Activated T-helper 1 cell treated with Interleukin-2 at 50 U/mL for 16 hours (primary cell): ENCODE measurements at places on chromosomes 12 and 14.

DNA sequence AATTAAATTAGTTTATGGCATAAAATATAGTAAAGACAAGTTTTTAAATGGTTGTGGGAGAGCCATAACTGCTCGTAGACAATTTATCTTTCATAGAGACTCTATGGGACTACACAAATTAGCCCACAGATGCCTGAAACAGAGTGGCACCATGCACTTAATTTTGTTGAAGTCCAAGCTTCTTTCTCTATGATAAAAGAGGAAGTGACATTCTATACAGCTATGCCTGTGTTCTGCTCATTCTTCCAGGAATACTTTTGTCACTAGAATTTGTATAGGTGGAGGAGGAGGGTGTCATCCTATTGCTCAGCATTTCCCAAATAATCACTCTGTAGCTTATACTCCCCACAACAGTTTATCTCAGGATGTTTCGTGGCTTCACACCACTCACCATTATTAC, 43.7 kb upstream of the KICS2 start:
- DNase-seq, result no peak

GRCh38 chr12:401235-402028, at the start of gene CCDC77:
CCDC77 (plus strand) TSS chr12:401644; CDS start chr12:409384, 7,740 bp downstream.
- DNase-seq, result peak; percentile 87

DNA sequence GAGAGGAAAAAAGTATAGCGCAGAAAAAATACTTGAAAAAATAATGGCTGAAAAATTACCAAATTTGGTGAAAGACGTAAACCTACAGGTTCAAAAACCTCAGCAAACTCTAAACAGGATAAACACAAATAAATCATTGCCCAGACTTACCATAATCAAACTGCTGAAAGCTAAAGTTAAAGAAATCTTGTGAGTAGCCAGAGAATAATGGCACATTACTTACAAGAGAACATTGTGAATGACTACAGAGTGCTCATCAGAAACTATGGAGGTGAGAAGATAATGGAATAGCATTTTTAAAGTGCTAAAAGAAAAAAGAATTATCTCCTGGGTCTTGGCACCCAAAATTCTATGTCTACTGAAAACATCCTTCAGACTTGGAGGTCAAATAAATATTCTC, 36.0 kb downstream of the ATF1 start:
- no peak for DNase-seq

DNA sequence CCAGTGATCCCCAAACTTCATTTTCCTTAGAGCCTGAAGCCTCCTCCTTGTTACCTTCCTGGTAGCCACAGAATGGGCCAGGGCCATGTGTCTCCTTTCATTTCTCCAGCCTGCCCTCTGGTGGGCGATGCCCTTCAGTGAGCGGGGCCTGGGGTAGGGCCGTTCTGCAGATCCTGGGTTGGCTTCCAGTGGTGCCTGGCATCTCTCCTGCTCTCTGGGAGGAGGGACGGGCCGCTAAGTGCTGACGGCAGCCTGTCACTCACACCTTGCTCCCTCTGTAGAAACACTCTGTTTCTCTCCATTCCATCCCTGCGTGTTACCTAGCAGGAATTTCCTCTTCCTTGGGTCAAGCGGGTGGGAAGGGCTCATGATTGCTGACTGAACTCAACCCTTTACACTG, 232.1 kb downstream of the CACNA1C start:
- no peak for DNase-seq

DNA sequence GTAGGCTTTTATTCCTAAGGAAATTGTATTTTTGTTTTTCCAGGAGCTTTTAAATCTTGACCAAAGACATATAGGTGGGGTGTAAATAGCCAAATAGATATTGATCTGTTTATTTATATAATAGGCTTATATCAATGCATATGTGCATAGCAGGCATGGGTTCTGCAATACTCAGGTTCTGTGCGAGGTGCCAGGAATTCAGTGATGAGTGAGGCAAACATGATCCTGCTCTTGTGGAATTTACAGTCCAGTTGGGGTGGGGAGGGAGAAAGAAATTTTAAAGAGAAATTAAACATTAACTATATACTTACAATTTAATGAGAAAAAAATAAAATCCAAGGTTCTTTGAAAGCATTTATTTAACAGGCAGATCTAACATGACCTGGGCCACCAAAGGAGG, 160.3 kb upstream of the HIF1A start:
- no peak for DNase-seq

DNA sequence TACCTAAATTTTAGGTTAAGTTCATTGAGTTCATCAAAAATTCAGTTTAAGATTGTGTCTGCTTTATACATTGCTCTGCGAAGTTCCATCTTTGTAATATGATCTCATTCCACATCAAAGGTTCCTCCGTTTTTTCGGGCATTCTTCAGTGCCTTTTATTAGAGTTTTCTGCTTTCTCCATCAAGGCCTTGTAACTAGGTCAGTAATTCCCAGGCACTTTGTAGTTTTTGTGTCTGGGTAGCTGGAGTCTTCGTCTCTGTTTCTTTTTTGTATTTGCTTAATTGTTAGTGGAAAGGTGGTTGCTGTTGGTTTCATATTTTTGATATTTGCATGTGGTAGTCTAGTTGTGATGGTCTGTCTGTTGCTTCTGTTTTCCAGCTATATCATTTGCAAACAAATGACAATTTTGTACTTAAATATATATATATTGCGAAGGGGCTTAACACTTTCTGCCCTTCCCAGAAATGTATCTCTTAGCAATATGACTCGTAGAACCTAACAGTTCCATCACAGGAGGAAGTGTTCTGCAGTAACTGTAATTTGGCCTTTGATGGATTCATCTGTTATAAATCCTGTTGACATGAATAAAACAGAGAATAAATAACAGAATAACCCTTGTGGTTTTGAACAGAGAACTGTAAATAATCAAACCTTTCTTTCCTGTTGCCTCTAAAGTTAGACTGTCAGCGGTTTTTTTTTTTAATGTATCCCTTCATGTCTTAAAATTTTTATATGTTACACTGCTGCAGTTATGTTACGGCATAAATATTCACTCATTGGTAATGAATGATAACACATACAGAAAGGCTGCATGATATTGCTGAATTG, 88.4 kb upstream of the DYNC1H1 start:
- no peak for DNase-seq

- no peak for DNase-seq
Observed at GRCh38 chr14:105204931-105205672, 24.0 kb upstream of the NUDT14 start.

- DNase-seq, result no peak
Observed at GRCh38 chr14:54219261-54220070, 177.3 kb upstream of the CDKN3 start.

DNA sequence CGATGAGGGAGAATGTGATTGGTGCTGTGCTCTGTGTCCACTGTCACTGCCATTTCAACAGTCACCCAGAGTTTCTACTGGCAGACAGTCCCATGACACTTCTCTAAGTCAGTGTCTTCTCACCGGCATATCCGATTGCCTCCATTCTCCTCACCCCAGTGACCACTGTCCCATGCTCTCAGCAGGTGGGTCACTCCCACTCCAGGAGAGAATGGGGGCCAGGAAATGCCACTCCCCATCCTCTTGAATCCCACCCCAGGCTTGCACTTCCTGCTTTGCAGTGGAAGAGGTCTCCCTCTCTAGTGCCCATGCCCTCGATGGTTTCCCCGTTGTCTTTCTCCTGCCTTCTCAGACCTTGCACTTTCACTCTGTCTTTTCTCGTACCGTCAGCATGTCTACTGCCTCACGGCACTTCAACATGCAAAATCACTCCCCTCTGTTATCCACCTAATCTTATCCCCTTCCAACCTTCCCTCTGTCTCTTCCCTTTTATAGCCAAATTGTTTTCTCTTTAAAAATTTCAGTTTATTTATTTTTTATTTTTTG, 2.2 kb upstream of the EP400 start:
- no peak for DNase-seq

GRCh38 chr12:29425722-29426121, 44.8 kb upstream of the ERGIC2 start:
- DNase-seq, result no peak

DNA sequence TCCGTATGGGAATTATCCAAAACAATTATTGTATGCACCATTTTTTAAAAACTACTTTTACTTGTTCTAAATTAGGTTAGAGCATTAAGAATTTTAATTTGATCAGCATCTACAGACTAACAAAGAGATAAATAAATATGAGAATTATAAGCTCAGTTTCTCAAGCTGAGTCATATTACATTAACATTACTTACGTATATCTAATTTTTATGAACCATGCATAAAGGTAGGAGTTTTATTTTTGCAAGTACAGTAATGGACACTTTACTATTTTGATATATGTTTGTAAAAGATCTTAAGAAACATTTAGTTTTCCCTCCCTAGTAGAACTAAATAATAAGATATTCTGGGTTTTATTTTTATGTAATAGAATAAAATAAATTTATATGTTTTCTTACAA, 410.1 kb downstream of the TMEM117 start:
- DNase-seq, result no peak

DNA sequence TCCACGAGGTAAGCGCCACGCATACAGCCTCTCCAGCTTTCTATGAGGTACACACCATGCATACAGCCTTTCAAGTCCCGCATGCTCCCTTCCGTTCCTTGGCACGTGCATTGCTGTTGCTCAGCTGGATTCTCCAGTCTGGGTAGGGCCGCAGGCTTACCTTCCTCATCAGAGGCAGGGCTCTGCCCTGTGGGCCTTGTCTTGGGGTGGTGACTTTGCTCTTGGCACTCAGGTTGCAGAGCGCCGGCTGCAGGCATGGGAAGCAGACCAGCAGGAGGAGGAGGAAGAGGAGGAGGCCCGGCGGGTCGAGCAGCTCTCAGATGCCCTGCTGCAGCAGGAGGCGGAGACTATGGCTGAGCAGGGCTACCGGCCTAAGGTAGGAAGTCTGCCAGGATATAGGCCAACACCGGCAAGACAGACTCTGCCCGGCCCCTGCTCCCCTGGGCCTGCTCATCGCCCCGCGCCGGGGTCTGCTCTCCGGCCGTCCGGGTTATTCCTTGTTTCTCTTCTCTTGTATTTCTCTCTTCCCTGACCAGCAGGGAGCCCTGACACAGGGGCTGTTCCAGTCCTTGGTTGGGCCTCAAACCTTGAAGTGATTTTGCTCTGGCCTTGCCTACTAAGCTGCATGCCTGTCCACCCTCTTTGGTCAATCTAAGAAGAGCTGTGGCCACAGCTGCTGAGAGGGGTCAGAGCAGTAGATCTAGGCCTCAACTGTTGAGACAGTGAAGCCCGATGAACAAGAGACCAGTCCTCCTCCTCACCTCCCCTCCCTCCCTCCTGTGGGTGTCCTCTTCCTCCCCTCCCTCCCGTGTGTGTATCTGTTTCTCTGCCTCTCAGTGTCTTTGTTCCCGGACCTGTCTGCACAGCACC, 15.3 kb downstream of the TCHP start:
- no peak for DNase-seq

DNA sequence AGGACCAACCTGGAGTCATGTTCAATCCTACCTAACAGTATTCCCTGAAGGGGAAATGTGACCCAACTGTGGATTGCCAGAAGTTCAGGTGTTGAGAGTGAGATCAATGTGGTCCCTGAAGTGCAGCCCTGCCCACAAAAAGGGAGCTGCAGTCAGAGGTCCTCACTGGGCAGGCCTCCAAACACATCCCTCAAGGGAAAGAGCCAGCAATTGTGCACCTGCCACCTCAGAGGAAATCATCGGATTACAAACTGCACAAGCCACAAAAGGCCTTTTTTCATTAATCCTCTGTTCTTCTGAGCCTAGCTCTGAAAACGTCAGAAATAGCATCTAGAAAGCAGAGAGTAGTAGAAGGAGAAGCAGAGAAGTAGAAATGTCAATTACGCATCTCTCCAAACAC, 10.8 kb upstream of the MDM1 start:
- no peak for DNase-seq

DNA sequence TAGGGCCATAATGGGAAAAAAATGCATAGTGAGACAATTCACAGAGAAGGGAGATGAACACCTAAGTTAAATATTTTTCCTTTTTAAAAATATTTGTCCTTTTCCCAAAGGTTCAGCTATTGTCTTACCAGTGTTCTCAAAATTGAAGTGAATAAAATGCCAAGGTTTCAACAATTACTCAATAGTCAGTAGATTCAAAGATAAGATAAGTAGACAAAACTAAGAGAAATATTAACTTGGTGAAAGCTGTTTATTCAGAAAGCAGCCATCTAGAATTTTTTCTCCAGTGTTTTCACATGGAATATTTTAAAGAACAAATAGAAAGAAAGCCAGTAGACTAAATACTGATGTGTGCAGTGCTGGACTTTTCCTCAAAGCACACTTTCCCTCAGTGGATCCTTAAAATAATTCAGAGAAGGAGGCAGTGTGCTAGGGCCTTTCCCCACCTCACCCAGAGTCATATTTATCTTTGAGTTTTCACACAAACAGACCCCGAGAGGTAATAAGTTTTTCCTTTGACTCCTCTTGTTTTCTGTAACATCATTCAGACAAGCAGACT, 144.5 kb upstream of the PLEKHG7 start:
- no peak for DNase-seq

- DNase-seq, result no peak
Observed at GRCh38 chr12:116397148-116397547, 119.7 kb upstream of the MED13L start.

- DNase-seq, result no peak
Observed at GRCh38 chr12:31861360-31861759, 97.9 kb upstream of the RESF1 start.

DNA sequence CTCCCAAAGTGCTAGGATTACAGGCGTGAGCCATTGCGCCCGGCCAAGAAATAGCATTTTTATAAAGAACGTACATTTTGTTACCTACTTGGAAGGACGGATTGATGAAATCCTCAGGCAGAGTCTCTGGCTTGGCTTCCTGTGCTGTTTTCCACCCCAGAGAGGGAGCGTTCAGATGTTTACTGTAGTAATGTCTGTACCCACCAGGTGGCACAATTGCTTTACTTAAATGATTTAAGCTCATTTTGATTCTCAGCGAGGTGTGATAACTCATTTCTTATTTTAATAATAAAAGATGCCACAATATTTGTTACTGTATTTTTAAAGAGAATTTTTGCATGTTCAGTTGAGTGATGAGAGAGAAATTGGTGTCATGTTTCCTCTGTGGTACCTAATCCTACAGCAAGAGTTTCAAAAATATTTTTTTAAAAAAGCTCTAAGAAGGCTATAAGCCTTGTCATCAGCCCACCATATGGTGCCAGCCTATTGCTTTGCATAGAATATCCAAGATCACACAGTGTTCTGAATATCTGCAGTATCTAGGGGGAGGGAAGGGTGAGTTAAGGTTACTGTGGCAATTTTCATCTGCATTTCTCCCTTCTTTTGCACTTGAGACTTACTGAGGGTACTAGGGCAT, 82.6 kb upstream of the TRAF3 start:
- no peak for DNase-seq

DNA sequence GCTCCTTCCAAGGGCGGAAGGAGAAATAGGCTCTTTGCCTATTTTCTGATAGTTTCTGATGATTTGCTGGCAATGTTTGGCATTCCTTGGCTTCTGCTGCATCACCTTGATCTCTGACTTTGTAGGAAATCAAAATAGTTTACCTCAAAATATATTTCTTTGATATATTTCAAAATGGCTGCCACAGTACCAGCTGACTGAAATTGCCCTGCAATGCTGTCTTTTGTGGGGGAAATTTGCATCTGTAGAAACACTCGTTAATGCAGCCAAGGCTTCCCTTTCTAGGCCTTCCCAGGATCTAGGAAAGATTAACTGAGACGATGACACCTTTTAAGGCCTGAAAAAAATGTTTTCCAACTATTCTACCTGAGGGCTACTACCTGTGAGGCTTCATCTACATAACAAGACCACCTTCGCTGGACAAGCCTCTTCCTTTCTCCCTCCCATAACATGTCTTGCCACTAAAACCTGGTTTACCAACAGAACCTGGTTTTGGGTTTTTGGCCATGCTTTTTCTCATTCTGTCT, 212.8 kb upstream of the SSTR1 start:
- DNase-seq, result no peak
